ENCODE measurements at places on chromosomes 12 and 14. TPM values are rescaled to one million over a fixed set of nuclear protein-coding genes. Genes with fewer than 3 reads are reported as not detected.

- no peak for DNase-seq
Observed at GRCh38 chr14:28344381-28344780, 422.2 kb upstream of the FOXG1 start.

Gene OR4E2
- polyA plus RNA-seq, result not detected

Gene NAV3
- polyA plus RNA-seq, result 93.5 TPM

Gene GLIPR1L1
- polyA plus RNA-seq, result not detected

Gene SLC4A8
- polyA plus RNA-seq, result 7.3 TPM

Gene GSC
- not detected for polyA plus RNA-seq

Gene SLC7A7
- polyA plus RNA-seq, result 9.4 TPM

GRCh38 chr12:122138616-122139015 lies 35.4 kb downstream of the IL31 start:
- no peak for DNase-seq

- DNase-seq, result peak; percentile 82
Observed at GRCh38 chr14:77041881-77042545, 13.5 kb upstream of the IRF2BPL start.

GRCh38 chr12:50986966-50987737 lies 34.8 kb downstream of the HIGD1C start:
- DNase-seq, result peak; percentile 21
